Astrocyte of the spinal cord (primary cell): ENCODE measurements at places on chromosomes 13 and 19.

GRCh38 chr13:39530916-39531315 is 72.1 kb downstream of the LHFPL6 start:
- DNase-seq = no peak

- DNase-seq = no peak
Observed at GRCh38 chr19:5075597-5075996, 106.7 kb downstream of the KDM4B start.

DNA sequence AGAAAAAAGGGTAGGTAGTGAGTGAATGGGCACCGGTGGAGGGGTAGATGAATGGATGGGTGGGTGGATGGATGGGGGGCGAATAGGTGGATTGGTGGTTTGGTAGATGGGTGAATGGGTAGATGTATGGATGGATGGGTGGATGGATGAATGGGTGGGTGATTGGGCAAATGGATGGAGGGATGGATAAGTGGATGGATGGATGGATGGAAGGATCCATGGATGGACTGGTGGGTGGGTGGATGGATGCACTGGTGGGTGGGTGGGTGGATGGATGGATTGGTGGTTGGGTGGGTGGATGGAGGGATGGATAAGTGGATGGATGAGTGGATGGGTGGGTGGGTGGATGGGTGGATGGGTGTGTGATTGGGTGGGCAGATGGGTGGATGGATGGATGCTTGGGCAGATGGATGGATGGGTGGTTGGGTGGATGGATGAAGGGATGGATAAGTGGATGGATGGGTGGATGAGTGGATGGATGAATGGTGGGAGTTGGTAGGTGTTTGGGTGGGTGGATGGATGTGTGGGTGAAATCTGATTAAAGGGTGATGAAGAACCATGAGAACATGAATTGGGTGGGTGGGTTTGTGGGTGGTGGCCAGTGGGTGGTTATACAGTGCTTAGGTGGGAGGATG is 2.3 kb downstream of the ANKRD24 start:
- DNase-seq = no peak

DNA sequence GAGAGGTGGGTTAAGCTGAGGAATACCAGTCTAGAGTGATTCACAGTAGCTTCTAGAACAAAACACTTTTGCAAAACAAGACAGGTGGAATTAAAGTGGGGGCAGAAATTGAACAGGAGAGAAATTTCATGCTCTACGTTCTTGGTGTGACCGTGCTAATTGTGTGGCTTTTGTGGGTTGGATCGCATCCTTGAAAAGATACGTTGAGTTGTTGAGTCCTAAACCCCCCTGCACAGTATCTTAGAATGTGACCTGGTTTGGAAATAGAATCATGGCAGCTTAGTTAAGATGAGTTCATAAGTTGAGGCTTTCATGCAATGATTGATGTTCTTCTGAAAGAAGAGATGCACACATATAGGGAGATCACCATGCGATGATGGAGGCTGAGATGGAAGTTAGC is 308.2 kb downstream of the ATP8A2 start:
- DNase-seq = no peak

- DNase-seq = peak; percentile 20
Observed at GRCh38 chr13:97121894-97122293, 100.2 kb upstream of the MBNL2 start.

DNA sequence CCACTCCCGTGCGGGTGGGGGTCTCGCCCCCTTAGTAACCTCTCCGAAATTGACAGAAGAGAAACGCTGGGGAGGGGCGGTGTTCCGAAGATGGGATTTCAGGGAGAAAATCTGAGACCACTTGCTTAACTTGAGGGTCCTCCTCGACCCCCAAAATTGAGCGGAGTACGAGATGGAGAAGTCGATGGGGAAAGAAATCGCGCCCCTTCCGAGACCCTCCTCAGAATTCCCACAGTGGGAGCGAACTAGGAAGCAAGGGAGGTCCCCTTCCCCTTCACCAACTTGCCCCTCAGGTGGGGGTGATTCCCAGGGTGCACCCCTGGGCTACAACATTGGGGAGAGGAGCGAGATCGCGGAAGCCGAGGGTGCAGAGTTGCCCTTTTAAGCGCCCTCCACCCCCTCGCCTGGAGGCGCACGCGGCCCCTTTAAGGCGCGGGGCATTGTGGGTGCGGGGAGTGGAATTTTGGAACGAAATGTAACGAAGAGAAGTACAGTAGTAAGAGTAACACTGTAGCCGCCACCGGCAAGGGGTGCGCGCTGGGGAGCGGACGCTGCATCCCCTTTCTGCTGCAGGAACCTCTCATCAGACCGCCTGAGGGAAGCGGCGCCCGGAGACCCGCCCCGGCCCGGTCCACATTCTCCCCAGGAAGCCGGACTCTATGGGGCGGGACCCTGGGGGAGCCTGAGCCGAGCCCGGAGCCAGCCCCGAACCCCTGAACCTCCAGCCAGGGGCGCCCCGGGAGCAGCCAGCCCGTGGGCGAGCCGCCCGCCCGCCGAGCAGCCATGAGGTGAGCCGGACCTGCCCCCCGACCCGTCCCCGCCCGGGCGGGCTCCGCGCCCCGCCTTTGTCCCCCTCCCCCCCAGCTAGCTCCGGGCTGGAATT is at the start of gene VASP:
Gene VASP (plus strand): TSS at position 491 of the 883 bp plus-strand sequence. CDS start 293 bp downstream, at position 784.
- peak; percentile 90 for DNase-seq

DNA sequence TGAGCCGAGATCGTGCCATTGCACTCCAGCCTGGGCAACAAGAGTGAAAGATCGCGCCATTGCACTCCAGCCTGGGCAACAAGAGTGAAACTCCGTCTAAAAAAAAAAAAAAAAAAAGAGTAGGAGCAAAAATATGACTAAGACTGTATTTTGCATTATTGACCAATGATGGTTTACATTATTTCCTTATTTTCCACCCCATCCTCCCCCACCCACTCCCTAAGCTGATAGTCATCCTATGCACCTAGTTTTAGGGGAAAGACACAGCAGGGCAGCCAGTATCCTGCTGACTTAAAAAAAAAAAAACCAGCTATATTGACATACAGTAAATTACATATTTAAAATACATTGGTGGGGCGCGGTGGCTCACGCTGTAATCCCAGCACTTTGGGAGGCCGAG is 25.1 kb downstream of the VAV1 start:
- no peak for DNase-seq

GRCh38 chr19:49878744-49879070 is 1.2 kb downstream of the TBC1D17 start:
- DNase-seq = no peak

DNA sequence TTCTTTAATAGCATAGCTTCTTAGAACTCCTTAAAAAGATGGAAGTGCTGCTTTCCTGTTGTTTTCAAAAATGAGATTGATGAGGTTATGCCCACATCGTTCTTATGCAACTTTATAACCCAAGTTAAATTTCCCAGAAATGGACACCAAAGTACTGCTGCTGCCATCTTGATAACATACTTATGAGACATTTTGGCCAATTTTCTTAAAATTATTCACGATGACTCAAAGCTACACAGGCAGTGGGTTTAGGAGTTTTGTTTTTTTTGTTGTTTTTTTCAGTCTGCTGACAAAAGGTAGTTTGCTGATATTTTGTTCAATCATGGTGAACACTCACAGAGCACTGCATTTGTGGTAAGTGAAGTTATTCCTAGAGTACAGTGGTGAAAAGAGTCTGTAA is 54.9 kb upstream of the RFC3 start:
- DNase-seq = peak; percentile 46

GRCh38 chr13:33169273-33169980 is 116.1 kb downstream of the STARD13 start:
- DNase-seq = peak; percentile 93

DNA sequence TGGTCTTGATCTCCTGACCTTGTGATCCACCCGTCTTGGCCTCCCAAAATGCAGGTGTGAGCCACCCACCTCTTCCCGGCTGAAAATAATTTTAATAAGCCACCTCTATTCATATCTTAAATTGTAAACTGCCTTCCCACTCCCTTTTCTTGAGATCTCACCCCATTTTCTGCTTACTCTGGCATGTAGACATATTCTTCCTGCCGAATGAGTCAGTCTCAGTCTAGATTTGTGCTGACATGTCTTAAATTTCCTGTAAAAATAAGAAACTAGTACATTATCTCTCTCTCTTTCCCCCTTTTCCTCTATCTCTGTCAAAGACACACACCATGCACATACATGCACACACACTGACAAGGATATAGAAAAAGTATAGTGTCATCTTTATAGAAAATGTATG is 60.9 kb downstream of the THSD1 start:
- peak; percentile 61 for DNase-seq

GRCh38 chr13:65057986-65058385 is 2172.2 kb downstream of the PCDH9 start:
- DNase-seq = no peak

GRCh38 chr19:13053238-13053637 is 49.4 kb downstream of the LYL1 start:
- no peak for DNase-seq

DNA sequence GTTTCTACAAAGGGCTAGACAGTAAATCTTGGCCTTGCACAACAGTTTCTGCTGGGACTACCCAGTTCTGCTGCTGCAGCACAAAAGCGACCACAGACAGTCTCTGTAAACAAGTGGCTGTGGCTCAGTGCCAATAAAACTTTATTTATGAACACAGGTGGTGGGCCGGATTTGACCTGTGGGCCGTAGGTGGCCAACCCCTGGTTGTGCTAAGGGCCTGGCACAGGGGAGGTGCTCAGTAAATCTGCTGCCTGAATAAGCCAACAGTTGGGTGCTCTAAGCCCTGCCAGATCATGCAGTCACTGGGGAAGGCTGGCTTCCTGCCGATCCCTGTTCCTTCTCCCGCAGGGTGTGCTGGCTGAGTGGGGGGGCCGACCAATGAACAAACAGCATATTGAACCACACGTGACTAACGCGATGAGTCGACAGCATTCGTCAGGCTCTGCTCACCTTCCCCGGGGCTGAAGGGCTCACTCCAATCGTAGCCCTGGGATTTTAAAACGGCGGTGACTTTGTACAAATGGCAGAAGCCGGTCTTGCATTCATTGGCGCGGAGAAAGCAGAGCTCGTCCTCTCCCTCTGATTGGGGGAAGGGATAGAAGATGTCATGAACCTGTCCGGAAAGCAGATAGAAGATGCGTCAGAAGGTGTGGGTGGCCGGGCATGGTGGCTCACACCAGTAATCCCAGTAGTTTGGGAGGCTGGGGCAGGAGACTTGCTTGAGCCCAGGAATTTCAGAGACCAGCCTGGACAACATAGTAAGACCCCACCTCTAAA is 24.3 kb upstream of the MYDGF start:
- peak; percentile 98 for DNase-seq

- DNase-seq = no peak
Observed at GRCh38 chr19:3440082-3440481, 40.2 kb downstream of the SMIM24 start.

DNA sequence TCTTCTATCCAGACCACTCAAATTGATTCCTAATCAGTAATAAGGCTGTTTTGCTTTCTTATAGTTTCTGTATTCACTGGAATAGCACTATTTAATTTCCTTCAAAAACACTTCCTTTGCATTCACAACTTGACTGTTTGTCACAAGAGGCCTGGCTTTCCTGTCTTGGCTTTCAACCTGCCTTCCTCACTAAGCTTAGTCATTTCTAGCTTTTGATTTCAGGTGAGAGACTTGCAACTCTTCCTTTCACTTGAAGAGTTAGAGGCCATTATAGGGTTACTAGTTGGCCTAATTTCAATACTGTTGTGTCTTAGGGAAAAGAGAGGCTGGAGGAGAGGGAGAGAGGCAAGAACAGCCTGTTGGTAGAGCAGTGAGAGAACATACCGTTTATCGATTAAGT is 47.0 kb downstream of the SACS start:
- no peak for DNase-seq

- DNase-seq = no peak
Observed at GRCh38 chr19:33510462-33511194, 11.0 kb downstream of the PEPD start.

- DNase-seq = no peak
Observed at GRCh38 chr13:55500694-55501093, 1640.0 kb upstream of the PRR20A start.

GRCh38 chr19:45250832-45251451 is at the start of gene MARK4:
MARK4 (plus strand) TSS chr19:45251271; CDS start chr19:45251589, 318 bp downstream.
- DNase-seq = peak; percentile 48

GRCh38 chr13:106493533-106494220 is 41.8 kb downstream of the EFNB2 start:
- no peak for DNase-seq

DNA sequence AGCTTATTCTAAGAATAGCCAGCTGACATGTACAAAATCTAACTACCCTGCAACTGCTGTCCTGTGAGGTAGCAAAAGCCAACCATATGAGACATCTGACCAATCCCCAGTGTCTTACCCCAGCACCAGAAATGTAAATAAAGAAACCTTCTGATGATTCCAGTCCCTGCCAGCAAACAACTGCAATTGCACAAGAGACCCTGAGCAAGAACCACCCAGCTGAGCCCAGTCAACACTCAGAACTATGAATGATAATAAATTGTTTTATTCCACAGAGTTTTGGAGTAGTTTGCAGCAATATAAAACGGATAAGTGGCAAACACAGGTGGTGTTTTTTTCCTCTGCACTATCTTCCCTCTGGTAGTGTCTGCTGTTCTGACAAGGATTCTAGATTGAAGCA is 94.9 kb downstream of the ERCC5 start:
- no peak for DNase-seq

GRCh38 chr19:42197375-42197817 is 20.1 kb downstream of the DEDD2 start:
- no peak for DNase-seq

DNA sequence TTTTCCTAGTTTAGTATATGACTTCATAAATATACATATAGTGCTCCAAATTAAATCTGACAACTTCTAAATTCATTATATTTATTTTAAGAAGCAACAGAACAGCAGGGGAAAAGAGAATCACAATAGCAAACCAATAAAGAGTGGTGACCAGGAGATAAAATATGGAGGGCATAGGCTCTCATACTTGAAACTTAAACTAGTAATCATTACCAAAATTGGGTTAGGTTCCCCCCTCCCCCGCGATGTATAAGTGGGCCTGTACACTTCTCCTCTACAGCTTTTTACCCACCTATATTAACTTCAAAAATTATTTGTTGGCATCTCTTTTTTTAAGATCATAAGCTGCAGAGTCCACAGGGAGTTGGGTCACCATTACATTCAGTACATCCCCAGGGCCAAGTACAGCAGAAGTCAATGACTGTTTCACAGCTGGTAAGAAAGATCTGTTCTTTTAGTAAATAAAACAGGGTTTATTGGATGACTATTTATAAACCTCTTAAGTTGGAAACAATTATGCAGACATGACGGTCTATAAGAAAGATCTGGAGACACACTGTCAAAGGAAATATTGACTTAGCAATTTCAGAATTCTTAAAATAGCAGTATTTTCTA is 29.4 kb downstream of the KLF12 start:
- DNase-seq = no peak
